SJSA1 (cell line): ENCODE measurements at places on chromosomes 5 and 9.

DNA sequence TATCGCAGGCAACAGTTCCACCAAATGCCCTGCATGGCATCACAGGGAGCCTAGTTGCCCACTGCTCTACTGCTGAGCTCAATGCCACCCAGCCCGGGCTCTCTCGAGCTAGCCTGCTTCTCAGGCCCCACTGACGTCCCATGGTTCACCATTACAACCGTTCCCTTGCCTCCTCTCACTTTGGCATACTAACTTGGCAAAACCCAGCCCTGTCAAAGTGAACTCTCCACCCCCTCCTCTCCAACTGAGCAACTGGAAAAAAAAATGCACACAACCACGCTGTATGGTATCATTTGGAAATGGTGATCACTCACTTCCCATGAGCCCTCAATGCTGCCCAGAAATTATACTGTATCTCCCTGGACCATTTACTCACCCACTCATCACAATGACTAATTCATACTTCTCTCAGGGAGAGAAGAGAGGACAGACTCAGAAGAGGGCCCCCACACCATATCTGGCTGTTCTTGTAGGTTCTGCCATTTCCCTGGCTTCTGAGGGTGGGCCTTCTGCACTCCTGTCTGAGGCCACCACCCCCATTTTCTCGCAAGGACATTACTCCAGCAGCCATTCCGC lies 51.4 kb upstream of the RARS1 start:
- H3K36me3 ChIP-seq = peaks cover 8% of the 10 kb centered on the region; the same call in 1 of the 2 replicates
- H3K27me3 ChIP-seq = no peaks in the 10 kb centered on the region
- no peak overlapping the region for H3K4me3 ChIP-seq
- DNase-seq = no peak
- no peak overlapping the region for H3K27ac ChIP-seq

DNA sequence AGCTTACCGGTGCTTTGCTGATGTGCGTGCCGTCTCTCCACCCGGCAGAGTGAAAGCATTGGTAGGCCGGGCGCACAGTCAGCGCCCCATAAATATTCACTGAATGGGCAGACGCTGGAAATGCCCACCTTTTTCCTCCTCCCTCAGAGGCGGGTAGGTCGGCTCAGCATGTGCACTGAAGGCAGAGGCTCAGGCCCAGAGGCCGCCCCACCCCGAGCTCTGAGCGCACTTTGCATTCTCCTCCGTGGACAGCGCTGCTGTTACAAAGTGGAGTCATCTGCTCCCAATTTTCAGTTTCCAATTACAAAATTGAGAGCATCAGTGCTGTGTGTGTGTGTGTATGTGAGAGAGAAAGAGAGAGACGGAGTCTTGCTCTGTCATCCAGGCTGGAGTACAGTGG lies 10.6 kb downstream of the UCK1 start:
- H3K36me3 ChIP-seq = peaks cover 82% of the 10 kb centered on the region
- DNase-seq = no peak
- no peak overlapping the region for H3K4me3 ChIP-seq
- H3K27me3 ChIP-seq = no peaks in the 10 kb centered on the region
- no peaks in the 10 kb centered on the region for H3K4me1 ChIP-seq

DNA sequence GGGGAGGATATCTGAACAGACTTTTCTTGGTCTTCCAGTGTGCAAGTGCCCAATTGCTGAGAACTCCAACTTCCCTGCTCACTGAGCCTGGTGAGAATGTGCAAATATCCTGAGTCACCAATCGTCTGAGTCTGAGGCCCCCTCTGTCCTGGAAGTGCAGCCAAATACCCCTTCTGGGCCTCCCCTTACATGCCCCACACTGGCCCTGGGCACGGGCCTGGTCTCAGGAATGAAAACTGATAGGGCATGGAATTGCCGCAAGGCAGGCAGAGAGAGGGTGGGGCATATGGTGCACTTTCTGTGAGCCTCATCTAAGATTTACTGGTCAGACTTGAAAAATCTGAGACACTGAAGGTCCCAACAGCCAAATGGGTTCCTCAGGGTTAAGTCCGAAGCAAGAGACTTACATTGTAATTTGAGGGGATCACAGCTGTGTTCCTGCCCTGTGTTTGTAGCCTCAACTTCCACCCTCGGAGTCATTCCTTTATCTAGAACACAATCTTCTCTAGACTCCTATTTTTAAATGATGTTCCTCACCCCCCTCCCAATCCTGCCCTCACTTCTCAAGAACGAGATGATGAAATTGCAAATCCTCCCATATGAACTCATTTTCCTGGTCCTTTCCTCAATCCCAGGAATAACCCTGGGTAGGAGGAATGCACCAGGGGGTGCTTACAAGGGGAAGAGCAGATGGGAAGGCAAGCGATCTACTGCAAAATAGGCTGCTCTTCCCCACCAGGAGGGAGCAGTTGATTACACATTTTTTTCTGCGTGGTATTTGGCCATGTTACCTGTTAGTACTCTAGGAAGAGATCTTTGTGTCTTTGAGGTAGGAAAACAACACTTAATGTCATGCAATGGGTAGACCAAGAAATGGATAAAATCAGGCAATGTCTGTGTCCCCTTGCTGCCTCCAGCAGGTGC lies 34.6 kb upstream of the ARHGAP26 start:
- no peak for DNase-seq
- H3K36me3 ChIP-seq = no peaks in the 10 kb centered on the region
- no peaks in the 10 kb centered on the region for H3K27me3 ChIP-seq

- no peak for DNase-seq
- H3K27me3 ChIP-seq = peaks cover 3% of the 10 kb centered on the region; the same call in 1 of the 2 replicates
- no peaks in the 10 kb centered on the region for H3K4me1 ChIP-seq
- H3K4me3 ChIP-seq = no peak overlapping the region
- no peaks in the 10 kb centered on the region for H3K36me3 ChIP-seq
- H3K27ac ChIP-seq = no peak overlapping the region
Measured at GRCh38 chr5:129717751-129718310, 30.1 kb upstream of the MINAR2 start.

GRCh38 chr9:6564868-6565267 lies 80.7 kb downstream of the GLDC start:
- H3K36me3 ChIP-seq = no peaks in the 10 kb centered on the region
- H3K27me3 ChIP-seq = no peaks in the 10 kb centered on the region
- H3K4me1 ChIP-seq = peaks cover 23% of the 10 kb centered on the region
